ENCODE measurements at places on chromosomes 3 and 15. TPM values are rescaled to one million over a fixed set of nuclear protein-coding genes. Genes with fewer than 3 reads are reported as not detected.

Gene PRR20G
- not detected for total RNA-seq

Gene GUCA1C
- total RNA-seq, result not detected

Gene ARIH2
- 118 TPM for total RNA-seq

Gene FLNB
- 10.9 TPM for total RNA-seq

GRCh38 chr3:108599677-108600409 is 10.3 kb downstream of the DZIP3 start:
- H3K27ac ChIP-seq, result no peak overlapping the region
- peaks cover 9% of the 10 kb centered on the region for H3K4me1 ChIP-seq

- H3K27me3 ChIP-seq, result no peaks in the 10 kb centered on the region
- H3K36me3 ChIP-seq, result no peaks in the 10 kb centered on the region
- no peaks in the 10 kb centered on the region for H3K4me1 ChIP-seq
- no peak overlapping the region for H3K27ac ChIP-seq
These were observed 189.3 kb downstream of the NFKBIZ start for GRCh38 chr3:102038477-102039142.

DNA sequence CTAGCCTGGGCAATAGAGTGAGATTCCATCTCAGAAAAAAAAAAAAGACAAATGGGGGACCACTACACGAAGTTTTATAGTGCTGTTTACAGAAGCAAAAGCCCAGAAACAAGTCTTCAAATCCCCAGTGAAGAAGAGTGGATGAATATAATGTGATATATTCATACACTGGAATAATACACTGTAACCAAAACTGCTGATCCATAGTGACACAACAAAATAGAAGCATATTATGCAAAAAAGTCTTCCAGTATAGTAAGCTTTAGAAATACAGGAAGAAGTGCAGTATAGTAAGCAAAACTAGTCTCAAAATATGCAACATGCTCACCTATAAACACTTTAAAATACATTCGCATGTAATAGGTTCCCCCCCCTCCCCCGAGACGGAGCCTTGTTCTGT is 11.9 kb upstream of the FAH start:
- H3K4me1 ChIP-seq, result no peaks in the 10 kb centered on the region
- H3K27ac ChIP-seq, result no peak overlapping the region
- no peaks in the 10 kb centered on the region for H3K27me3 ChIP-seq
- no peak for DNase-seq

GRCh38 chr15:101651554-101652097 is 555 bp downstream of the TM2D3 start:
- no peaks in the 10 kb centered on the region for H3K27me3 ChIP-seq
- H3K27ac ChIP-seq, result peak overlapping the region; percentile 98
- H3K4me3 ChIP-seq, result peak overlapping the region; percentile 76
- peaks cover 37% of the 10 kb centered on the region for H3K36me3 ChIP-seq
- H3K4me1 ChIP-seq, result peaks cover 33% of the 10 kb centered on the region

GRCh38 chr3:15256861-15257341 is 50.9 kb downstream of the CAPN7 start:
- peaks cover 6% of the 10 kb centered on the region for H3K36me3 ChIP-seq
- no peak for DNase-seq
- H3K4me1 ChIP-seq, result peaks cover 7% of the 10 kb centered on the region
- H3K27me3 ChIP-seq, result no peaks in the 10 kb centered on the region
- no peak overlapping the region for H3K4me3 ChIP-seq
- peak overlapping the region; percentile 45 for H3K27ac ChIP-seq

DNA sequence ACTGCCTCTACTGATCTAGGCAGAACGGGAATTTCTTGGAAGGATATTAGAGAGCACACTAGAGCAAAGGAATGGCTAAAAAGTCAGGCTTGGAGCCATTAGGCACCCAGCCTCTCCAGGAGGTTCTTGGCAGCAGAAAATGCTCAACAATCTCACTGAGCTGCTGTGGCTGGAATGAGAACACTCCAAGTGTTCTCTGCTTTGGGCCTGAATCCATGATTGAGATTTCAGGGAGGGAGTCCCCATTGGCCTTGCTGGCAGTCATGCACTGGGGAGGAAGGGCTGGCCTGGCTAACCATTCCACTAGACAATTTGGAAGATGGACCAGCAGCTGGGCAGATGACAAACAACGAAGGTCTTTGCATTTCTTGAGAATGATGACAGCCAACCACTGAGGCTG is 362.6 kb downstream of the SHQ1 start:
- peaks cover 23% of the 10 kb centered on the region for H3K4me1 ChIP-seq
- H3K36me3 ChIP-seq, result no peaks in the 10 kb centered on the region
- no peak overlapping the region for H3K27ac ChIP-seq
- peak; percentile 28 for DNase-seq
- no peaks in the 10 kb centered on the region for H3K27me3 ChIP-seq
- no peak overlapping the region for H3K4me3 ChIP-seq

GRCh38 chr3:87900061-87900460 is 158.7 kb downstream of the CGGBP1 start:
- H3K4me3 ChIP-seq, result no peak overlapping the region
- H3K27ac ChIP-seq, result no peak overlapping the region
- no peak for DNase-seq
- no peaks in the 10 kb centered on the region for H3K36me3 ChIP-seq
- H3K4me1 ChIP-seq, result no peaks in the 10 kb centered on the region

GRCh38 chr15:74433592-74434262 is at the start of gene SEMA7A:
TSS of gene SEMA7A (minus strand) at chr15:74433958. CDS start at chr15:74433918, 40 bp downstream.
- H3K27ac ChIP-seq, result peak within 1 kb of the TSS; percentile 66
- DNase-seq, result peak; percentile 62
- H3K27me3 ChIP-seq, result no peaks in the 10 kb centered on the region
- H3K4me1 ChIP-seq, result no peaks in the 10 kb centered on the region
- peak within 1 kb of the TSS; percentile 84 for H3K4me3 ChIP-seq

GRCh38 chr15:33322091-33322490 is 11.3 kb downstream of the RYR3 start:
- no peaks in the 10 kb centered on the region for H3K27me3 ChIP-seq
- no peak overlapping the region for H3K27ac ChIP-seq
- H3K4me3 ChIP-seq, result no peak overlapping the region
- no peaks in the 10 kb centered on the region for H3K36me3 ChIP-seq
- peaks cover 4% of the 10 kb centered on the region for H3K4me1 ChIP-seq

DNA sequence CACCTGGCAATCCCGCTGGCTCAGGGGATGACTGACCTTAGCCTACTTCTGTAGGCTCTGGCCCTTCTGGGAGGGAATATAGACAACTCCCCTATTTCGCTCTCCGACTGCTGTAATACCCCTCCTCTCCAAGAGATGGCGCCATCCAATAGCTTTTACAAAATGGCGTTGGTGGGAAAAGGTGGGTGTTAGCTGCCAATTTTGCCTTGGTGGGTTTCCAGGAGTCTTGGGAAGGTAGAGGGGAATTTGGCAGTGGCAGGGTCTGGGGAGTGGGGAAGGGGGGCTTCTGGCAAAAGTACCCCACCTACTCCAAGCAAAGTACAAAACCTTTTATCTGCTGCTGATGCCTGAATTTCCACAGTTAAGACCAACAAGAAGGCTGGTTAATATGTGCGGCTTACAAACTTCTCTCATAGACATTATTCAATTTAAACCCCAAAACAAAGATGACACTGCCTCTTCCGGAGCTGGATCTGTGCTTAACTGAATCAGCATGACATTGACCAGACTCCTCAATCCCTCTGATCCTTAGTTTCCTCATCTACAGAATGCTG is 62.1 kb downstream of the RASGRF1 start:
- H3K4me3 ChIP-seq, result no peak overlapping the region
- no peaks in the 10 kb centered on the region for H3K36me3 ChIP-seq
- no peak for DNase-seq
- H3K4me1 ChIP-seq, result no peaks in the 10 kb centered on the region
- no peak overlapping the region for H3K27ac ChIP-seq

- H3K4me3 ChIP-seq, result no peak overlapping the region
- DNase-seq, result no peak
- no peaks in the 10 kb centered on the region for H3K27me3 ChIP-seq
- H3K4me1 ChIP-seq, result no peaks in the 10 kb centered on the region
- H3K36me3 ChIP-seq, result no peaks in the 10 kb centered on the region
These were observed 4.1 kb upstream of the GCSAM start for GRCh38 chr3:112136959-112137693.

- no peak overlapping the region for H3K27ac ChIP-seq
- H3K36me3 ChIP-seq, result no peaks in the 10 kb centered on the region
- no peak overlapping the region for H3K4me3 ChIP-seq
- peaks cover 13% of the 10 kb centered on the region for H3K4me1 ChIP-seq
These were observed 8.3 kb downstream of the POLG start for GRCh38 chr15:89326316-89326715.

- H3K27me3 ChIP-seq, result no peaks in the 10 kb centered on the region
- H3K27ac ChIP-seq, result no peak overlapping the region
- no peaks in the 10 kb centered on the region for H3K36me3 ChIP-seq
- no peaks in the 10 kb centered on the region for H3K4me1 ChIP-seq
- H3K4me3 ChIP-seq, result no peak overlapping the region
These were observed 30.5 kb upstream of the TNFSF10 start for GRCh38 chr3:172553526-172554252.

DNA sequence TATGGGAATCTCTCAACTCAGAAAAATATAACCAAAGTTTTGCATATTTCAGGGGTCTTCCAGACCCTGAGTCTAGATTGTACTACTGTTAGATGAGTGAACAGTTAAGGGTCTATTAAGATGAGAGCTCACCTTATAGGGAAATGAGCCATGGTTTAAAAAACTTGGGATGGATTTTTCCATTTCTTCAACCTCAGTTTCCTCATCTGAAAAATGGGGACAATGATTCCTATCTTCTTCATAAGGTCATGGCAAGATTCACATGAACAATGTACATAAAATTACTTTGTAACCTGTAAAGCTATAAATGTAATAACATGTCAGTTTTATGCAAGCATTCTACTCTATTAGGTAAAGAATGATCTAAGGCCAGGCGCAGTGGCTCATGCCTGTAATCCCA is 28.7 kb downstream of the NPTN start:
- no peak overlapping the region for H3K27ac ChIP-seq
- H3K27me3 ChIP-seq, result no peaks in the 10 kb centered on the region
- no peaks in the 10 kb centered on the region for H3K36me3 ChIP-seq
- H3K4me1 ChIP-seq, result peaks cover 72% of the 10 kb centered on the region

- no peaks in the 10 kb centered on the region for H3K27me3 ChIP-seq
- H3K4me1 ChIP-seq, result no peaks in the 10 kb centered on the region
- H3K36me3 ChIP-seq, result no peaks in the 10 kb centered on the region
- H3K4me3 ChIP-seq, result no peak overlapping the region
These were observed 183.2 kb downstream of the OXSM start for GRCh38 chr3:25973122-25973521.

DNA sequence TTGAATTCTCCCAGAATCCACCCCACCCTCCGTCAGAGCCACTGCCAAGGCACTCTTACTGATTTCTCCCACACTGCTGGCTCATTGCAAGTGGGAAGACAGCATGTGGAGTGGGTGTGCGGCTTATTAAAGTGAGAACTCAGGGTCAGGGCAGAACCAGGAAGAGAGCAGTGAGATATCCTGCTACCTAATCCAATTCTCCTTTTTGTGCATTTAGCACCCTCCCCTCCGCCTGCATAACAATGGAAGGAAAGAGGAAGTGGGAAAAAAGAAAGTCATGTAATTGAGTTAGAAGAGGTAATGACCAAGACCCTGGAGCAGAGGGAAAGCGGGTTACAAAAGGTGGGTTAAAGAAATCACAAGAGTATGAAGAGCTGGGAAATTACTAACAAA is 27.8 kb upstream of the PIK3CB start:
- peaks cover 13% of the 10 kb centered on the region for H3K4me1 ChIP-seq
- no peaks in the 10 kb centered on the region for H3K27me3 ChIP-seq
- no peaks in the 10 kb centered on the region for H3K36me3 ChIP-seq
- H3K27ac ChIP-seq, result peak overlapping the region; percentile 73
- no peak for DNase-seq
- H3K4me3 ChIP-seq, result no peak overlapping the region

- no peak overlapping the region for H3K27ac ChIP-seq
- no peaks in the 10 kb centered on the region for H3K36me3 ChIP-seq
- no peaks in the 10 kb centered on the region for H3K27me3 ChIP-seq
- no peak overlapping the region for H3K4me3 ChIP-seq
- H3K4me1 ChIP-seq, result no peaks in the 10 kb centered on the region
These were observed 131.1 kb upstream of the NUDT16 start for GRCh38 chr3:131250466-131250865.

DNA sequence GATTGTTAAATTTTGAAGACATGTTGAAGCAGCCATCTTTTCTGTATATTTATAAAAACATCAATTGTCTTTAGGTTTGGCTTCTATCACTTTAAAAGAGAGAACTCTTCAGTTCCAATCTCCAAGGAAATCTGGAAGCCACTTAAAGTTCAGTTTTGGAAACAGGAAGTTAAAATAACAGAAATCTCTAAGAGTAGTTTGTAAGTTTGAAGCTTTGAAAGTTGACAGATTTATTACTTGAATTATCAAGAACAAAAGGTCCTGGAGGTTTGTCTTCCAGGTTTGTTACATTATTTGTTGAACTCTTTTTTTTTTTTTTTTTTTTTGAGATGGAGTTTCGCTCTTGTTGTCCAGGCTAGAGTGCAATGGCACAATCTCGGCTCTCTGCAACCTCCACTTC is 30.0 kb downstream of the RNF111 start:
- peaks cover 7% of the 10 kb centered on the region for H3K4me1 ChIP-seq
- no peaks in the 10 kb centered on the region for H3K27me3 ChIP-seq
- H3K4me3 ChIP-seq, result no peak overlapping the region
- no peaks in the 10 kb centered on the region for H3K36me3 ChIP-seq

DNA sequence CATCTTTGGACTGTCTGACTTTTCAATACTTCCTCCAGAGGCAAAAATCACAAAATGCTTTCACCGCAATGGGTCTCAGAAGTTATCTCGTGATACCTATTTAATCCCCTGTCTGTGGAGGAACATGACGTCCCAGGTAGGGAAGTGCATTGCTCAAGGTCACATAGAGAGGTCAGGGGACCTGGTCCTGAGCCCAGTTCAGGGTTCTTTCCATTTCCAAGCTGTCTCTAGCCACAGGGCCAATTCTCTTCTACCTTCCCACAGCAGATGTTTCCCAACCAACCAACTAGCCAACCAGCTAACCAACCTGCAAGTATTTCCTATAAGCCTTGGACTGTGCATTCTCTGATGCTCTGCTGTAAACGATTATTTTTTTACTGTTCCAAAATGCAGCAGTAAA is 122.2 kb upstream of the DLG1 start:
- no peak overlapping the region for H3K27ac ChIP-seq
- no peak for DNase-seq
- no peak overlapping the region for H3K4me3 ChIP-seq
- no peaks in the 10 kb centered on the region for H3K27me3 ChIP-seq
- H3K36me3 ChIP-seq, result no peaks in the 10 kb centered on the region

- peaks cover 3% of the 10 kb centered on the region for H3K27me3 ChIP-seq
- no peak overlapping the region for H3K4me3 ChIP-seq
- no peaks in the 10 kb centered on the region for H3K4me1 ChIP-seq
These were observed 181.4 kb downstream of the OPA1 start for GRCh38 chr3:193774272-193774915.

DNA sequence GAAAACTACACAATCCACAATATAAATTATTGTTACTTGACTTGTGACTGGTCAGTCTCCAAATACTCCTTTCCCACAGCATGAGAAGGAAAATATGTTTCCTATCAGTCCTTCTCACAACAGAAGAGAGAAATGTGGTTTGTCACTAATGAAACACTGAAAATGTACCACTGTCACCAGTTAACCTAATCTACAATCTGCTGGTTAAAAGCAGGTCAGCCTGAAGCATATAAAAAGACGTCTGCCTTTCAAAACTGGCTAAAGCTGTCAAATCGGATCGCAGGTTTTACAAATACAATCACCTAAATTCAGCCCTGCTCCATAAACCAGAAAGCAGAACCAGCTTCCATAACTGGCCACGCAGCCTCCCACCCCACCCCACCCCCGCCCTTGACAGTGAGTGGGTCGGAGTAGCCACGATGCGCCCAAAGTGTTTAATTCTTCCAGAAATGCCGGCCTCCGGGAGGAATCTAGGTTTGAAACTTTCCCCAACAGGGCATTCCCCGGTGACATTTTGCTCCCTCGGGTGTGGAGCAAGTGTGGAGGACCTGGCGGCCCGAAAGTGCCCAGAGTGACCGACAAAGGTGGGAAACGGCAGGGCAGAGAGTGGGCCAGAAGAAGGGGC is 682 bp downstream of the ETFA start:
- DNase-seq, result no peak
- H3K27me3 ChIP-seq, result no peaks in the 10 kb centered on the region
